ENCODE measurements at places on chromosomes 16 and 17.
A peak's percentile ranks its signal among the peaks of the same experiment; 100 is the strongest.

DNA sequence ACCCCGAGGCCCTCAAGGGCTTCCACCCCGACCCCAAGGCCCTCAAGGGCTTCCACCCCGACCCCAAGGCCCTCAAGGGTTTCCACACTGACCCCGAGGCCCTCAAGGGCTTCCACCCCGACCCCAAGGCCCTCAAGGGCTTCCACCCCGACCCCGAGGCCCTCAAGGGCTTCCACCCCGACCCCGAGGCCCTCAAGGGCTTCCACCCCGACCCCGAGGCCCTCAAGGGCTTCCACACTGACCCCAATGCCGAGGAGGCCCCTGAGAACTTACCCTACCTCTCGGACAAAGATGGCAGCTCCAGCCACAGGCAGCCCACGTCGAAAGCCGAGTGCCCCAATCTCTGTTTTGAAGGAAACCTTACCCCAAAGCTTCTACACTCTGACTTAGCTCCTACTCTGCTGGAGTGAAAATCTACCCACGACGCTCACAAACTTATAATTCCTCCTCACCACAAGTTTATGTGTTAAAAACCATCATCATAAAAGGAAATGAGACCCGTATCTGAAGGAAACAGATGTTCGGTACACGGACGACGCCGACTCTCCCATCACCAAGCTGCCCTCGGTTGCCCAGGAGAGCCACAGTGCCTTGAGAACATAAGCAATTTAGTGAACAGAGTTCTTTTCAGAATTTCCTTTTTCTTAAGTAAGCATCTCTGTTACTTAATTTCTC is 61.2 kb upstream of the RPH3AL start:
- DNase-seq = no peak

DNA sequence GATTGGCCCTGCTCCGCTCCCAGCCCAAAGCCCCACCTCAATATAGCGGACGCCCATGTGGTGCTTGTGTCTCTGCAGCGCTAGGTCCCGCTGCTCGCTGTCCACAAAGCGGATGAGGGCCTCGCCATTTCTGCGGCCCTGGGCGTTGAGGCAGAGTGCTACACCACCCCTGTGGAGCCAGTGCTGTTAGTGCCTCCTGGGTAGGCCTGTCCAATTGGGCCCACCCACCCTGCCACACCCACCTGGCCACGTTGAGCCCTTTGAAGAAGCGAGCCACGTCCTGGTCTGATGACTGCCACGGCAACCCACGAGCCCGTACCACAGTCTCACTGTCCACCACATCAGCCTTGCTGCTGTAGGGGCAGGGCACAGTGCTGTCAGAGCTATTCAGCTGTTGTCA is 3.6 kb downstream of the ESRP2 start:
- no peak for DNase-seq

DNA sequence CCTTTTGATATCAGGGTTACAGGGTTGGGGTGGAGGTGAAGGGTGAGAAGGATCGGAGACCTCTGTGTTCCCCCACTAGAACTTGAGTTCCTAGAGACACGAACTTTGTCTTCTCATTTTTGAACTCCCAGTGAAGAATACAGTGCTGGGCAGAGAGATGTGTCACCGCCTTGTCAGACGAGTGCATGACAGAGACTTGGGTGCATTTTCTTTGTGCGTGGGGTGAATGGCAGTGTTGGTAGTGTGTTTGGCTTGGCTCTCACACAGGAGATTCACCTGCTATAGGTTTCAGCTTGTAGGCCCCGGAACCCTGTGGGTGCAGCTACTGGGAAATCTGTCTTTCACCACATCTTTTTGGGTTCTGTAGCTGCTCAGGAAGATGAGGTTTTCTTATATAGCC is 40.0 kb upstream of the CCR7 start:
- DNase-seq = no peak

GRCh38 chr16:27433636-27434035 is 31.7 kb downstream of the IL21R start:
- no peak for DNase-seq

DNA sequence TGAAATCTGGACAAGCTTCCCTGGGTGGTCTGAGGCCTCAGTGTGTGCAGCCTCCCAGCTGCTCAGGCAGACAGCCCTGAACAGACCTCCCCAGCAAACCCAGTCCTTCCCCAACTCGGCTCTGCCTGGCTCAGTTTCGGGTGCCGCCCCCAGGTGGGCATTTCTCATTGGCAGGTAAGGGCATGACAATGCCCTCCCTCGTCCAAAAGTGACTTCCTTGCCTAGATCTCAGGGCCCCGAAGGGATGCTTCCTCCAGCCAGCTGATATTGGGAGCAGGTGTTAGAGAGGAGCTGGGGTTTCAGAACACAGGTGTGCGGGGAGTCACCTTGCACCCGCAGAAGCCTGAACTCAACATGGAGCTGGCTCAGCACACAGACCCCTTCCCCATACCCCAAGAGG is 3.8 kb upstream of the PPL start:
- DNase-seq = no peak

GRCh38 chr16:49969091-49970030 is 55.7 kb upstream of the CNEP1R1 start:
- DNase-seq = no peak

GRCh38 chr16:31480851-31481536 is 1.9 kb upstream of the SLC5A2 start:
- no peak for DNase-seq

- no peak for DNase-seq
These were observed 8.6 kb upstream of the ANKFY1 start for GRCh38 chr17:4272213-4272971.

GRCh38 chr16:69928856-69929400 is 22.2 kb upstream of the CLEC18A start:
- DNase-seq = no peak

- no peak for DNase-seq
These were observed 67.9 kb downstream of the ZZEF1 start for GRCh38 chr17:4074831-4075495.

- no peak for DNase-seq
These were observed 555.0 kb upstream of the RBFOX1 start for GRCh38 chr16:6777624-6778023.

GRCh38 chr16:50204453-50205108 is 51.5 kb downstream of the TENT4B start:
- no peak for DNase-seq

- DNase-seq = no peak
These were observed 2.0 kb downstream of the DNASE1L2 start for GRCh38 chr16:2238150-2238837.

DNA sequence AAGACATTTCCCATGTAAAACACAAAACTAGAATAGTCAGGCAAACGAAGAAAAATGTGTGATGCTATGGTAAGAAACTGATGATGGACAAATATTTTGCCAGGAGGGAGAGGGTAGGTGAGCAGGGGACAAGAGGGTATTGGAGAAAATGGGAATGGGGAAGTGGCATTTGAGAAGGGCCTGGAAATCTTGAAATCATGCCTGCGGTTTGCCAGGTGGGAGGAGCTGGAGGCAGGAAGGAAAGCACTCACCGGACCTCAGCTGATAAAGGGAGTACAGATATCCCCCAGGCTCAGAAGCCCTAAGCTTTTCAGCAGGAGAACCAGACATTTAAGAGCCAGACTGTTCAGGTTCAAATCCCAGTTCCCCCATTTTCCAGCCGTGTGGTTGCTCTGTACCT is 103.6 kb downstream of the GSG1L start:
- no peak for DNase-seq

GRCh38 chr17:8121681-8122421 is 2.1 kb downstream of the HES7 start:
- peak; percentile 74 for DNase-seq

GRCh38 chr16:81499576-81500380 is 55.2 kb downstream of the CMIP start:
- no peak for DNase-seq

GRCh38 chr16:85902366-85903155 is 3.6 kb downstream of the IRF8 start:
- no peak for DNase-seq

All from NCI-H1930 (cell line).